ENCODE measurements at places on chromosomes 5 and 9.

- no peak for DNase-seq
Measured at GRCh38 chr9:93601063-93601462, 24.7 kb downstream of the PHF2 start.

GRCh38 chr5:126994485-126994884 lies 35.9 kb downstream of the MARCHF3 start:
- no peak for DNase-seq

DNA sequence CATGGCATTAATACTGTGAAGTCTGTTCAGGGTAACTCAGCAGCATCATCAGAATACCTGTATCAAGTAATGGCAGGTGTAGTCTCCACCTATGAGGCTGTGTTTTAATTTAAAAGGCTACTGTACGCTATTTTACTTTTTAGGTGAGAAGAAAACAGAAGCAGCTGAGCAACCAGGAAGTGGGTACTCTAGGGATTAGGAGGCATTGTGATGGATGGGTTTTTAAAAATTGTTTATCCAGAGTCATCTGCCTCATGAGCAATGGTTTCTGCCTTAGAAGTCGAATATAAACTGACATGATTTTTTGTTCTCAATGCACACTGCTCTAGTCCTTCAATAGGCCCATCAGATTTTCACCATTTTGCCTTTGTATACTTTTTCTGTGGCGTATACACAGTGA lies 42.6 kb downstream of the PSIP1 start:
- DNase-seq = no peak

GRCh38 chr5:4862500-4862899 lies 277.6 kb upstream of the ADAMTS16 start:
- DNase-seq = peak; percentile 5

- DNase-seq = no peak
Measured at GRCh38 chr9:74728176-74728575, 159.5 kb downstream of the TRPM6 start.

- DNase-seq = no peak
Measured at GRCh38 chr9:103821115-103821514, 273.0 kb upstream of the SMC2 start.

DNA sequence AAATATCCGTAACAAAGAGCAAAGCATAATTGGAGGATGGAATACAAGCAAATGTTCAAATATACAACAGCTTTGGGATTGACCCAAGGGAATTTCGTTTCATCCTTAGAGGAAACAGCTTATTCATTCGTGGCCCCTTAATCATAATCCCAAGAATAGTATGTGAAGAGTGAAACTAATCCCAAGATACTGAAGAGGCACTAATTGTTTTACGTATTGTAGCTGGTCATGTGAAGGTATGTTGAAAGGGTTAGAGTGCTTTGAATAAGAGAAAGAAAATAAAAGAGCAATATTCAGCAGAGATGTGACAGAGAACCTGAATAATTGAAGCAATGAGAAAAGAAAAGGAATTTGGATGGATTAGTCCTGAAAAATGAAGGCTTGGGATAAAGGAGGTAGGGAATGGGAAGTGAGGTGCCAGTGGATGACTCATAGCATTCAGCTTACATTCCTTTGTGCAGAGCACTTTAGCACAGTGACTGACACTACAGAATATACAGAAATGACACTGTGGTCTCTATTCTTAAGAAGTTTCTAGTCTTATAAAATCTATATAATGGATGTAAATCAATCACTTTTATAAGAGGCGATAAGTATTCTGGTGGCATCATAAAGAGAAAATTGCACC lies 221.9 kb downstream of the TLR4 start:
- no peak for DNase-seq

- no peak for DNase-seq
Measured at GRCh38 chr5:123810746-123811340, 298.9 kb downstream of the CSNK1G3 start.

GRCh38 chr5:7606840-7607465 lies 211.0 kb downstream of the ADCY2 start:
- DNase-seq = no peak

DNA sequence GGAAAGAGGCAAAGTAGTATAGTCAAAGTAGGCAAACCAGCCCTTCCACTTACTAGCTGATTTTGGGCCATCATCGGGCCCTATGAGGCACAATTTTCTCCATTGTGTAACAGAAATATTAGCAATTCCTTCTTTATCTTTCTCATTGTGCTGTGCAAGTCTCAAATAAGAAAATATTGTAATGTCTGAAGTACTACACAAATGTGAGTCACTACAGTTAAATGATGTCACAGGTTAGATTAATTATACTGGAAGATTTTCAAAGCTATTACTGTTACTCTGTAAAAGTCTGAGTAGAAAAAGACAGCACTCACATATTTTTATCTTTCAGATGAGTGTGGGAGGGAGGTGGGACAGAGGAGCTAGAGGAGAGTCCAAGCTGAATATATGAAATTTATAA lies 12.4 kb upstream of the TMC1 start:
- no peak for DNase-seq

- no peak for DNase-seq
Measured at GRCh38 chr5:151284392-151284967, 19.1 kb downstream of the SLC36A3 start.

- no peak for DNase-seq
Measured at GRCh38 chr5:90886381-90886780, 327.8 kb downstream of the ADGRV1 start.

GRCh38 chr5:32096891-32097595 lies 77.1 kb downstream of the GOLPH3 start:
- no peak for DNase-seq

- DNase-seq = no peak
Measured at GRCh38 chr5:135339189-135339588, 59.8 kb downstream of the MACROH2A1 start.

DNA sequence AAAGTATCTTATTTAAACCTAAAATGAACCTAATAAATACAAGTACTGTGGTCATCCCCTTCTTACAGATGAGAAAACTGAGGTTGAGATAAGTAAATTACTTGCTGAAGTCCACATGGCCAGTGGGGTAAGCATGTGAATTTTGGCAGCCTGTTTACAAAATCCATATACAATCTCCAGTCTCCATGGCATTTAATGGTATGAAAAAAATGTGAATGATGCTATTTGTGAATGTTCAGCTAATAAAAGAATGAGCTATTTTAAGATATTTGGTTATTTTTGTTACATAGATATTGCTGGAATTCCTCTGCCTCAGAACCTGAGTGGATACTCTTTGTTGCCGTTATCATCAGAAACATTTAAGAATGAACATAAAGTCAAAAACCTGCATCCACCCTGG lies 19.3 kb upstream of the GPR150 start:
- peak; percentile 26 for DNase-seq

DNA sequence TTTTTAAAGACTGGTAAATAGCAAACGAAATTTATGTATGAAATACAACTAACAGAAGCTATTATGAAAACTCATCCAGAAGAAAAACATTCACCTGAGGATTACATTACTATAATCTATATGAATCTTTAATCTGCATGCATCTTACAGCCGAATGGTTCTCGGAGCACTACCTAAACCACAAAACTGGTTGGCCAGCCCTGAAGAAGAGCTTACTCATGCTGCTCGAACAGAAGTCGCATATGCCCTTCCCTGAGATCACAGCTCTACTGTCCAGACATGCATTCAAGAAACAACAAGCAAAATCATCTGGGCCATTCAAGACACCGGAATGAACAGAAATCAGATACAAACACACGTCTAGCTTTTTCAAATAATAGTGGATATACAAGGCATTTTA lies 931.0 kb upstream of the DMAC1 start:
- no peak for DNase-seq

DNA sequence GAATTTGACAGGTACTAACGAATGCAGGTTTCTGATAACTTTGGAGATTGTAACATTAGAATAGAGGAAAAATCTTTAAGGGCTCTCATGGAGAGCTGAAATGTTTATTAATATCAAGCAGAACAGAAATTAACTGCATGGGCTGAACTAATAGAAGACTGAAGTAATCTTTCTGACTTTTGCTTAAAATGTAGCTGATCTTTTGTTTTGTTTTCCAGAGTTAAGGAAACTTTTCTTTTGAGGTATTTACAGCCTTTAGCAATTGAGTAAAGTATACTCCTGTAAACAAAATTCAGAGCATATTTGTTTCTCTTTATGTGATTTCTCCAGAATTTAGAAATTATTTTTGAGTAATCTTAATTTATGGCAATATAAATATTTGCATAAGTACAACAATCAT lies 43.9 kb downstream of the SHC3 start:
- DNase-seq = no peak

DNA sequence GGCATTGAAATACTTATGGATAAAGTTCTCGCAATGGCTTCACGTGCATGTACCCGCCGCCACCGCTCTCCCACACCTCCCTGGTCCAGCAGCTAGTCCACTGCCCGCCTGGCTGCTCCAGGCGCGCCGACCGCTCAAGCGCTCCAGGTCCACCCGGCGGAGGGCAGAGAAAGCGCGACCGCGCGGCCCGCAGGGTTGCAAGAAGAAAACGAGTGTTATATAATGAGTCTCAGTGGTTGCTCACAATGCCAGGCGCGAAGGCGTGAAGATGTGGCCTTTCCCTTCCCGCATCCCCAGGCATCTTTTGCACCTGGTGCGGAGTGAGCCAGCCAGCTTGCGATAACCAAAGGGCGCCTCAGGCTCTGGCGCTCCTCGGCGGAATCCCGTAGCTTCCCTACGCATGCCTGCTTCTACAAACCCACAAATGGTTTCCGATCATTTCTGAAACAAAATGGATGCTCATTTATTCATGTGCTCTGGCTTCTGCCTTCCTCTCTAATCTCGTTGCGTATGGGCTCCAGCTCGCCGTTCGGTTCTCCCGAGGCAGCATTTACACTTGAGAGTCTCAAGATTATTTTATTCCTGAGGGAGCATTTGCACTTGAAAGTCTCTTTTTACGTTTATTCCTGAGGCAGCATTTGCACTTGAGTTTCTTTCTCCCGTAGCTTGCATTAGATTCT lies 25.7 kb downstream of the CDKN2A start:
- no peak for DNase-seq

DNA sequence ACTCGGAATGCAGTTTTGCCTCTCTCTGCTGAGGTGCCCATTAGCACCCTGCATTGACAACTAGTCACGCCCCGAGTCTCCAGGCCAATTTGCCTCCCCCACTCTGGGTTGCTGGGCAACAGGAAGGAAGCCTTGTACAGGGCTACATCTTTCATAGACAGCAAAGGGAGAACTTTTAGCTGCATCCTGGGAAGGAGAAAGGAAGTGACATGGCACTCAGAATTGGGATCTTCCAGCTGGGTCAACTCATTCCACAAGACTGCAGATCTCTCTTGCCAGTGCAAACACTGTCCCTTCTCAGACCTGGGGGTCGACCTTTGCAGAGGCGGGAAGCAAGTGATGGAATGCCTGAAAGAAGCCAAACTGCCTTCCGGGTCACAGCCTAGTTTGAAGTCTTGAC lies 282.0 kb downstream of the SLIT3 start:
- no peak for DNase-seq

GRCh38 chr9:111381006-111381405 lies 51.0 kb upstream of the OR2K2 start:
- DNase-seq = no peak

DNA sequence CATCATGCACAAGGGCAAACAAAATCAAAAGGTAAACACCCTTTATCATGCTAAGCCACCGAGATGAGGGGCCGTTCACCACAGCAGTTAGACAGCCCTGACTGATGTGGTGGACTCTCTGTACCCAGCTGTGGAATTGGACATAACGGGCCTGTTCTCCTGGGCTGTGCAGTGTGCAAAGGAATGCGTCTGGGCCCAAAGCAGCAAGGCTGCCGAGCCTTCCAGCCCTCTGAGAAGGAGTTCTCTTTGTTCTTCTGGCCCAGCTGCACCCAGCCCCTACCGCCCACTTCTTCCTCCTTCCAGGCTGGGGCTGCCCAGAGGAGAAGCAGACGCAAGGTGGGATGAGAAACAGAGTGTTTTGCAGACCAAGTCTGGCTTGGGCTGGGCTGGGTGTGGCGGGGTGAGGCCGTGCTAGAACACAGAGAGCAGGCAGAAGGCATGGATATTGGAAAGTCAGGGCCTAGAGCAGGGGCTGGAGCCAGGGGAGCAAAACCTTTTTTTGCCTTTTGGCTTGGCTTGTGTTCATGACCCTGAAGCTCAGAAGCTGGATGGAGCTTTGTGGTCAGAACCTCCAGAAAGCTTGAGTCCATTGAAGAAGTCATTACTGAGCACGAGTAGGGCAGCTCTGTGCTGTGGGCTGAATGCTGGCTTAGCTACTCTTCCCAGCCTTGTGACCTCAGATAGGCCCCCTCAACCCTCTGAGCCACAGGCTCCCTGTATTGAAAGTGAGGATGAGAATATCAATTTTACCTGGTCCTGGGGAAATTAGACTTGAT lies 49.8 kb upstream of the SH3PXD2B start:
- DNase-seq = no peak

- DNase-seq = peak; percentile 6
Measured at GRCh38 chr9:26369093-26369492, 523.5 kb downstream of the CAAP1 start.

GRCh38 chr9:15513335-15513734 lies 2.6 kb upstream of the PSIP1 start:
- DNase-seq = no peak

DNA sequence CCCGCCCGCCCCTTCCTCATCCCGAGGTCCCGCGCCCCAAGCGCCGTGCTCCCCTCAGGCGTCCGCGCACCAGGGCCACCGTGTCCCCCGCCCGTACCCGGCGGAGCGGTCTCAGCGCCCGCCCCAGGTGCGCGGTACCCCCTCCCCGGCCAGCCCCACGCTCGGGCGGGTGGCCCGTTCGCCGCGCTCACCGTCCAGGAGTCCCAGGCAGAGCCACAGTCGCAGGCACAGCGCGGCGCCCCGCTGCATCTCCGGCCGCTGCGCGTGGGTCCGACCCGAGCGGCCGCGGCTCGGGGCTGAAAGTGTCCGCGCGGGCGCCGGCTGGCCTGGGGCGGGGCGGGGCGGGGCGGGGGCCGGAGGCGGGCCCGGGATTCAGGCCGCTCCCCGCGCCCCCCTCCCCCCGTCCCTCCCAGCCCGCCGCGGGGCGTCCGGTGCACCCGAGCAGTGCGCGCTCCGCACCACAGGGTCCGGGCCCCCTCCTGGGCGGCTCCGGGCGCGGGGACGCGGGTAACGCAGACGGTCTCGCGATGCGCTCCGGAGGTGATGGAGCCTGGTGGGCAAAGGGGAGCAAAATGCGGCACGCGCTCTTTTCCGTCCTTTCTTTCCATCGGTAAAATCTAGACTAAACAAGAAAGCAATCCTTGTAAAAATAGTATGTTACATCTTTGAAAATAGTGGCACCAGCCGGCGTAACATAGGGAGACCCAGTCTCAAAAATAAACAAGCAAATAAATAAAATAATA lies at the start of gene FLT4:
TSS of gene FLT4 (minus strand) at position 304 of the 743 bp plus-strand sequence. CDS start at position 249, 55 bp downstream.
- DNase-seq = no peak

- no peak for DNase-seq
Measured at GRCh38 chr5:97788369-97788768, 605.3 kb upstream of the RIOK2 start.

DNA sequence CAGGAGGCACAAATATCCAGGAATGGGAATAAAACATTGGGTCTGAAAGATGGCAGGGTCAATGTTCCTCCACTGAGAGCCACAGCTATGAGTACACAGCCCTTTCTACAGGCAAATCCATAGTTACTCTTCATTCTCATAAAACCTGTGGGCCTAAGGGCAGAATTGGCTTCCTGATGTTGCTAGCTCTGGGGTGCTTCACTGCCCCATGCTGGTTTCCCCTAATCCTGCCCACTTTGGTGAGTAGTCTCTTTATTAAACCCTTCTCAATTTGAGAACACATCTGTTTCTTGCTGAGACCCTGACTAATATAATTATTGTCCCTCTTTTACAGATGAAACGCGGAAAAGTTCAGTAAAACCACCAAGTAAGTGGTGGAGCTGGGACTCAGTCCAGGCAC lies 66.3 kb upstream of the RAI14 start:
- no peak for DNase-seq

- DNase-seq = no peak
Measured at GRCh38 chr9:33029231-33029786, 4.2 kb downstream of the DNAJA1 start.

GRCh38 chr9:130639124-130639765 lies 25.1 kb upstream of the PRDM12 start:
- DNase-seq = no peak
